ENCODE measurements at places on chromosomes 1 and 21. TPM values are rescaled to one million over a fixed set of nuclear protein-coding genes. Genes with fewer than 3 reads are reported as not detected.

C1orf56 gene
- total RNA-seq: 4.6 TPM

ATP6V1G3 gene
- not detected for total RNA-seq

EXOSC10 gene
- total RNA-seq: 72.0 TPM

KRTAP11-1 gene
- total RNA-seq: not detected

CD52 gene
- total RNA-seq: 614 TPM

ADAMTS4 gene
- 0.15 TPM for total RNA-seq

OR10T2 gene
- total RNA-seq: not detected

TCEA3 gene
- total RNA-seq: not detected

DNA sequence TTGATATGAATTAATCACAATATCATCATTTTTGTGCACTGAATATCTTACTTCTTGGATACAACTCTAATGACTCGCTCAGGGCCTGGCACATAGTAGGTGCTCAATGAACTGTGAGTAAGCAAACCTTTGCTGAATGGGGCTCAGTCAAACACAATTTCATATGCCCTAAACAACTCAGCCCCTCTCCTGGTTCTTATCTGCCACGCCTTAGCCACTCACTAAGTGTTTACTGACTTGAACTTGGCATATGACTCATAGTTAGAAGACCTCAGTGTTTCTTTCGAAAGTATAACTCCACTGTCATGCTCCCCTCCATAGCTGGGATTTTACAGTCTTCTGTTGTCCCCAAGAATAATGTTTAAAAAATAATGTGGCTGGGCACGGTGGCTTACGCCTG, 4.8 kb upstream of the IFNLR1 start:
- peak overlapping the region; percentile 99 for H3K27ac ChIP-seq
- no peaks in the 10 kb centered on the region for H3K27me3 ChIP-seq
- no peak overlapping the region for H3K4me3 ChIP-seq
- H3K4me1 ChIP-seq: peaks cover 51% of the 10 kb centered on the region

DNA sequence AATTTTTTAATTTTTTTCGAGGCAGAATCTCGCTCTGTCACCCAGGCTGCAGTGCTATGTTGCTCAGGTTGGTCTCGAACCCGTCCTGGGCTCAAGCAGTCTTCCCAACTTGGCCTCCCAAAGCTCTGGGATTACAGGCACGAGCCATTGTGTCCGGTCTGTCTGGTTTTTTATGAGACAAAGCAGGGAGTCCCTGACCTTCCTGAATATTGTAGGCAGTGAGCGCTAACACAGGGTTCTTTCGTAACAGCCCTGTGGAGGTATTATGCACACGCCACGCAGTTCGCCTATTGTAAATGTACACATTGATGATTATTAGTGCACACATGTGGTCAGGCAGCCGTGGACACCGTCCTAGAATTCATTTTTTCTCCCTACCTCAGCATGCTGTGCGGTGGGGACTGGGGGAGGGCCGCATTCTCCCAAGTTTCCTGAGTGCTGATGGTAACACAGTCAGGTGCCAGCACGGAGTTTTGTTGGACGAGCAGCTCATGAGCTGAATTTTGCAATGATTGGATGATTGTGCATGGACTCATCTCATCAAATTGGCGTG, 19.6 kb downstream of the SPSB1 start:
- H3K27me3 ChIP-seq: no peaks in the 10 kb centered on the region
- DNase-seq: no peak
- H3K4me3 ChIP-seq: no peak overlapping the region
- no peaks in the 10 kb centered on the region for H3K4me1 ChIP-seq
- H3K27ac ChIP-seq: no peak overlapping the region
- H3K36me3 ChIP-seq: no peaks in the 10 kb centered on the region

- H3K27ac ChIP-seq: no peak overlapping the region
- no peaks in the 10 kb centered on the region for H3K27me3 ChIP-seq
- H3K4me3 ChIP-seq: no peak overlapping the region
- DNase-seq: no peak
- H3K36me3 ChIP-seq: no peaks in the 10 kb centered on the region
- peaks cover 26% of the 10 kb centered on the region for H3K4me1 ChIP-seq
These were observed 114.5 kb downstream of the CRYAA start for GRCh38 chr21:43283136-43283924.

DNA sequence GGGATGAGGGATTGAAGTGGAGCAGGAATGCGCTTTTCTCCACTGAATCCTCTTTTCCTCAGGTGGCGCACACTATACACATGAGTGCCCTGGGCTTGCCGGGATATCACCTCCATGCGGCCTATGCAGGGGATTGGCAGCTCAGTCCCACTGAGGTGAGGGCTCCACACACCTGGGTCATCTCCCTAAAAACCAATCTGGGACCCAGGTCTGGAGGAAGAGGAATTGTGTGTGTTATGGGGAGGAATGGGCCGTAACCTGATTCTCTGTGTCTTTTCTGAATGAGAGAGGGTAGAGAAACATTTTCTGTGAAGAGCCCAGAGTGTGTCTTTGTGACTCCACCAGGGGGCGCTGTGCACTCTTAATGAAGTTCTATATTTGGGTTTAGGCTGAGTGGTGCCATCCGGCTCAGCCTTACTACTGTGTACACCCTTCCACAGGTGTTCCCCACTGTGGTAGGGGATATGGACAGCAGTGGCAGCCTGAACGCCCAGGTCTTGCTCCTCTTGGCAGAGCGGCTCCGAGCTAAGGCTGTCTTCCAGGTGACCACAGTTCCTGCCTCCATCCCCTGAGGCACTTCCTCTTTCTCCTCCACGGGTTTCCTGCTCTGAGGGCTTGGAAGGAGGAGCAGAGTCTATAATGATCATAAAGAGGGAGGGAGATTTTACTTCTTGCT, 1.5 kb downstream of the TOMM40L start:
- no peaks in the 10 kb centered on the region for H3K27me3 ChIP-seq
- peaks cover 20% of the 10 kb centered on the region for H3K4me1 ChIP-seq
- H3K36me3 ChIP-seq: peaks cover 12% of the 10 kb centered on the region
- peak; percentile 95 for DNase-seq
- H3K27ac ChIP-seq: peak overlapping the region; percentile 43
- H3K4me3 ChIP-seq: peak overlapping the region; percentile 79

- no peak overlapping the region for H3K27ac ChIP-seq
- no peak overlapping the region for H3K4me3 ChIP-seq
- H3K27me3 ChIP-seq: no peaks in the 10 kb centered on the region
- no peaks in the 10 kb centered on the region for H3K4me1 ChIP-seq
- no peaks in the 10 kb centered on the region for H3K36me3 ChIP-seq
- no peak for DNase-seq
These were observed 90.1 kb downstream of the PRDM16 start for GRCh38 chr1:3159121-3159520.

- no peak overlapping the region for H3K4me3 ChIP-seq
- no peaks in the 10 kb centered on the region for H3K27me3 ChIP-seq
- H3K27ac ChIP-seq: no peak overlapping the region
- peaks cover 4% of the 10 kb centered on the region for H3K4me1 ChIP-seq
- DNase-seq: no peak
- peaks cover 23% of the 10 kb centered on the region for H3K36me3 ChIP-seq
These were observed 59.3 kb downstream of the ACP6 start for GRCh38 chr1:147611021-147611426.

GRCh38 chr1:186213225-186213607, 161.8 kb downstream of the TPR start:
- no peak overlapping the region for H3K27ac ChIP-seq
- H3K4me3 ChIP-seq: no peak overlapping the region
- no peaks in the 10 kb centered on the region for H3K27me3 ChIP-seq

GRCh38 chr1:1230656-1231399, 973 bp downstream of the SDF4 start:
- H3K36me3 ChIP-seq: peaks cover 6% of the 10 kb centered on the region
- H3K27ac ChIP-seq: peak overlapping the region; percentile 50
- H3K4me3 ChIP-seq: peak overlapping the region; percentile 84
- peak; percentile 70 for DNase-seq
- no peaks in the 10 kb centered on the region for H3K27me3 ChIP-seq
- H3K4me1 ChIP-seq: peaks cover 21% of the 10 kb centered on the region

- peaks cover 47% of the 10 kb centered on the region for H3K4me1 ChIP-seq
- no peak overlapping the region for H3K4me3 ChIP-seq
- no peak overlapping the region for H3K27ac ChIP-seq
- no peaks in the 10 kb centered on the region for H3K27me3 ChIP-seq
- DNase-seq: no peak
These were observed 8.1 kb upstream of the ADCY10 start for GRCh38 chr1:167922023-167922422.

DNA sequence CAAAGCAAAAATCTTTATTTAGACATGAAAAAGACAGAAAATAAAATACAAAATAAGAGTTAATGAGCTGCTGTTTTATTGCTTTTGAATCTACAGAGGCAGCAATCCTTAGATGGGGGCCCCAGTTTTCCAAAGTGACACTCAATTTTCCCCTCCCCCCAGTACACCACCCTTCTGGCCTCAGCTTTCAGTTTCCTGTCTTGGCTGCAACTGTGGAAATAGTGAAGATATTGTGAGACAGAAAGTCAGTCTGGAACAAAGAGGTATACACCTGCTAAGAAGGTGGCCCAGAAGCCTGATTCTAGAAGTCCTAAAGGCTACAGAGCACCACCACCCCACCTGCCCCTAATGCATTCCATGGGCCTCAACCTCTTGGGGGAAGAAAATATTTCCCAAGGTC, 1.1 kb upstream of the MTMR11 start:
- H3K4me3 ChIP-seq: no peak overlapping the region
- H3K27ac ChIP-seq: no peak overlapping the region
- DNase-seq: no peak
- no peaks in the 10 kb centered on the region for H3K27me3 ChIP-seq
- H3K36me3 ChIP-seq: no peaks in the 10 kb centered on the region

GRCh38 chr1:152959273-152959672, 11.2 kb upstream of the SPRR4 start:
- no peak for DNase-seq
- no peak overlapping the region for H3K4me3 ChIP-seq
- no peak overlapping the region for H3K27ac ChIP-seq
- H3K4me1 ChIP-seq: peaks cover 9% of the 10 kb centered on the region
- no peaks in the 10 kb centered on the region for H3K36me3 ChIP-seq

DNA sequence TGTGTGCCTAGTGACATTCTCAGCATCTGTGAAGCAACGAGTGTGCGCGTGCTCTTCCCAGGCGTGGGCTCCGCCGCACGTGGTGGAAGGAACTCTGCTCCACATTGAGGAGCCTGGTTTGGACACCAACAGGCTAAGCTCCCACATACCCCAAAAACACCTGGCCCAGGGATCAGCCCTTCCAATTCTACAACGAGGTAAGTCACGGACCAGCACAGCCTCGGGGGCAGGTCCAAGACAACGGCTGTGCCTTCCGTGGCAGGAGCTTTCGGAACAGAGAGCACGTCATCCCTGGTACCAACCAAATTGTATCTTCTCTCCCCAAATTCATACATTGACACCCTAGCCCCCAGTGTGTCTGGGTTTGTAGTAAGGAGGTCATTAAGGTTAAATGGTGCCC, 27.2 kb upstream of the PDE9A start:
- H3K4me3 ChIP-seq: no peak overlapping the region
- 0 out of 2 replicates have a peak, but pooled peaks cover 2% of the 10 kb centered on the region for H3K27me3 ChIP-seq
- no peak for DNase-seq
- H3K36me3 ChIP-seq: no peaks in the 10 kb centered on the region
- no peak overlapping the region for H3K27ac ChIP-seq

GRCh38 chr1:109878531-109879104, 32.0 kb upstream of the CSF1 start:
- H3K4me1 ChIP-seq: peaks cover 8% of the 10 kb centered on the region
- no peaks in the 10 kb centered on the region for H3K27me3 ChIP-seq
- H3K36me3 ChIP-seq: no peaks in the 10 kb centered on the region
- H3K4me3 ChIP-seq: no peak overlapping the region
- DNase-seq: peak; percentile 37

DNA sequence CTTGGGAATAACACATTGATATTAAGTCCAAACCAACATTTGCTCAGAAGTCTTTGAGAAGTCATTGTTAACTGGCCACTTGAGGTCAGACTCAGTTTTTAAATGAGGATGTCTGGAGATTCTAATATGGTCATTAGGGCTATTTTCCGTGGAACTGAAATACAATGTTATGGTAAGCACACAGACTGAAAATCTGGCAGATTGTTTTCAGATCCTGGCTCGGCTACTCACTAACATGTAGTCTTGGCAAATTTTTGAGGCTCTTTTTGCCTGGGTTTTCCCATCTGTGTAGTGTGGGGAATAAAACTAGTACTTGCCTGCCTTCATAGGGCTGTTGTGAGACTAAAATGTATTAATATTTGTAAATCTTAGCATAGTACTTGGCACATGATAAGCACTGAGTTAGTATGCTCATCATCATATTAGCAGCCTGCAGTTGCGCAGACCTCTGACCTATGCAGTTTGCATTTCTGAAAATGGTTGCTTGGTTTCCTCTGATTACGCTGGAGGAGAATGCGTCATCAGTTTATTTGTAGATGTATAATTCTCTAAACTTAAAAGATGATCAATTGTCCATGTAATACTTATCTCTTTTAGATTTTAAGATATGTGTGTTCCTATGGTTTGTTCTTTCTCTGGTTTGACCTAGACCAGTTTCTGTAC, 100.8 kb downstream of the C1orf21 start:
- no peaks in the 10 kb centered on the region for H3K27me3 ChIP-seq
- no peak overlapping the region for H3K4me3 ChIP-seq
- no peak overlapping the region for H3K27ac ChIP-seq
- H3K4me1 ChIP-seq: no peaks in the 10 kb centered on the region

DNA sequence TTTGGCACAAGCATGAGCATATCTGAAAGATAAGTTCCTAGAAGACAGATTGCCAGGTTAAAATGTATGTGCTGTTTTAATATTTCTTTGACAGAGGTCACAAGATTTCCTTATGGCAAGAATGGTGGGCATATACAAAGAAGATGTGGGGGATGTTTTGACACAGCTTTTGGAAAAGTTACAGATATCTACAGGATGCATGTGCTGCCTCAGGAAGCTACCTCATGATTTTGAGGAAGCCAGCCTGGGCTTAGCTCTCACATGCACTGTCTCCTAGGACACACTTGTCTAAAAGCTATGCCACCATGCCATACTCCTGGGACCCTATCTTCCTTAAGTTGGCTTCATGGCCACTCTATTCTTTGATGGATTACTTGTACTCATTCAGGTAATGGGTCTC, 99.9 kb downstream of the C1orf94 start:
- no peak overlapping the region for H3K4me3 ChIP-seq
- H3K27ac ChIP-seq: no peak overlapping the region
- no peaks in the 10 kb centered on the region for H3K27me3 ChIP-seq
- no peak for DNase-seq

- no peak for DNase-seq
- H3K4me1 ChIP-seq: peaks cover 71% of the 10 kb centered on the region
These were observed 72.1 kb upstream of the CNTN2 start for GRCh38 chr1:204970937-204971336.

DNA sequence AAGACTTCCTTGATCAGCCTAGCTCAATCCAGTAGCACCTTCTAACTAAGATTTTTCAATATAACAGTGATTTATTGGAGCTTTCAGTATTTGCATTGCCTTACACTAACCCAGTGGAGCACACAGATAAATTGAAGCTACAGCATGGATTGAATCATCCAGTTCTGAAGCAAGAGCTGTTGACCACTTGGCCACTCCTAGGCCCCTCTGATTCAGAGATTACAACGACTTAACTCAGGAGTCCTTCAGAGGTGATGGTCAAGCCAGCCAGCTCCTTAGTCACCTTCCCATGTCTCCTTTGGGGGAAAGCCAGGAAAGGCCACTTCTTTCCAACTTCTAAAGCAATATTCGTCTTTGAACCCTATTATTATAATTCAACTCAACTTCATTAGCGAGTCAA, 151.8 kb downstream of the TENT5C start:
- H3K36me3 ChIP-seq: no peaks in the 10 kb centered on the region
- no peak overlapping the region for H3K4me3 ChIP-seq
- no peak overlapping the region for H3K27ac ChIP-seq
- H3K27me3 ChIP-seq: no peaks in the 10 kb centered on the region

GRCh38 chr1:206808615-206809014, 36.3 kb upstream of the IL10 start:
- H3K4me1 ChIP-seq: no peaks in the 10 kb centered on the region
- no peaks in the 10 kb centered on the region for H3K27me3 ChIP-seq
- DNase-seq: peak; percentile 79

Data from Karpas-422 (cell line).